ENCODE measurements at places on chromosomes 1 and 21.

DNA sequence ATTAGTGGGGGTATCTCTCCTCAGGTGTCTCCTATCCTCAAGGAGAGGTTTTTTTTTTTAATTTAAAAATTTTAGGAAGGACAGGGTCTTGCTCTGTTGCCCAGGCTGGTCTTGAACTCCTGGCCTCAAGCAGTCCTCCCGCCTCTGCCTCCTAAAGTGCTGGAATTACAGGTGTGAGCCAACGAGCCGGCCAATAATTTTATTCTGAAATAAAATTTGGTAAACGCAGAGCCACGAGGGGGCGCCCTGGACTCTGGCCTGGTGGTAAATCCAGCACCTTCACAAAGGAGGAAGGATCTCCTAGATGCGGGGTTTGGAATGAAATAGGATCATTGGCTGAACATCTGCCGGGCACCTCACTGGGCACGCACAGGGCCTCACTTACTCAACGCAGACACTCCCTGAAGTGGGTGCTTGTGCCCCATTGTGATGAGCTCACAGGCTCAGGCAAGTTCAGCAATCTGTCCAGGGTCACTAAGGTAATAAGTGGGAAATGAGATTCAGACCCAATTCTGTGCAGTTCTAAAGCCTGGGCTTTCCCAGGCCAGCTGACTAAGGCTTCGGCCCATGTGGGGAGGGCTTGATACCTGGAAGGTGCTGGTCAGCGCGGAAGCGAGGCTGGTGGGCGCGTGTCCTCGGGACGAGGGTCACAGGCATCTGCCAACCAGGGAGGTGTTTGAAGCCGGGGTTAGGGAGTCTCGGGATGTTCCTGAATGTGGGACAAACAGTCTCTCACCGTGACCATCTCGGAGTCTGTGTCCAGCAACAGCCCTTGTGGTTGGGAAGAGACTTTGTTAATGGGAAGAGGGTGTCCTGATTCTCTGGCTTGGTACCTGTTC, 32.7 kb upstream of the ETV3 start:
- DNase-seq = peak; percentile 62

DNA sequence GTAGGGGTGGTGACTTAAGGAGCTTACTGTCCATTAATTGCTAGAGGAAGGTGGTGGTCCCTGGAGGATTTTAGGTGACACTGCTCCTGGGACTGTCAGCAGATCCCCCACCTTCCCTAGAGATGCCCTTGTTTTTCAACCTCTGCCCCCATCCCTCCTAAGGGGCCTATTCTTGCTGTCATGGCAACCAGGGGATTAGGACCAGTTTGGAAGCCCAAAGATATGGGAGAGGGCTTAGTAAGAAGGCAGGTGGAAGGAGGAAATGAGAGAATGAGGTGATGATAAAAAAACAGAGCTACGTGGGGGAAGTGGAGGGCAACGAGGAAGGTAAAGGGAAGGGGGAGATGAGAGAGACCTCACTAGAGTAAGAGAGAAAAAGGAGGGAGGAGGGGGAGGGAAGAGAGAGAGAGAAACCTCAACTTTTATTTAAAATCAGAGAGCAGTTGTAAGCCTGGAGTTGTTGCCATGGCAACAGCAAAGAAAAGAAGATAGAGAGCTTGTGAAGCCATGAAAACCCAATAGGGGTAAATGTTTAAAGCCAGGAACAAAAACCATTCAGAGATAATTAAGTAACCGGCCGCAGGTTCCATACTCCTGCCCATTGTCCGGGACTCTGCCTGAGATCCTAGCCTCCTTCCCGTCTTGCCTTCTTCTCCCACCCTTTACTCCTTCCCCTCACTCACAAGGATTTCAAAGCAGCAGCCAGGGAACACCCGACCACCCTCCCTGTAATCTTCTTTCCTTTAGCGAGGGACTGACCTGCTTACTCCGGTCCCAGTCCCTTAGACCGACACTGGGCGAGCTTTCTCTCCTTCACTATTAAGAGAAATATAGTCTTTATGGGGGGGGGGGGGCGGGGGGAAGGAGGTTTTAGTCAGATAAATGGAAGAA, 20.6 kb downstream of the KIRREL1 start:
- DNase-seq = no peak

GRCh38 chr1:184118046-184118445, 66.5 kb downstream of the TSEN15 start:
- no peak for DNase-seq

- no peak for DNase-seq
Observed at GRCh38 chr1:206674745-206675175, 9.9 kb upstream of the MAPKAPK2 start.

GRCh38 chr1:94773931-94774422, 46.2 kb upstream of the SLC44A3 start:
- DNase-seq = no peak

GRCh38 chr1:113390871-113391648, 745 bp downstream of the MAGI3 start:
- DNase-seq = peak; percentile 43

DNA sequence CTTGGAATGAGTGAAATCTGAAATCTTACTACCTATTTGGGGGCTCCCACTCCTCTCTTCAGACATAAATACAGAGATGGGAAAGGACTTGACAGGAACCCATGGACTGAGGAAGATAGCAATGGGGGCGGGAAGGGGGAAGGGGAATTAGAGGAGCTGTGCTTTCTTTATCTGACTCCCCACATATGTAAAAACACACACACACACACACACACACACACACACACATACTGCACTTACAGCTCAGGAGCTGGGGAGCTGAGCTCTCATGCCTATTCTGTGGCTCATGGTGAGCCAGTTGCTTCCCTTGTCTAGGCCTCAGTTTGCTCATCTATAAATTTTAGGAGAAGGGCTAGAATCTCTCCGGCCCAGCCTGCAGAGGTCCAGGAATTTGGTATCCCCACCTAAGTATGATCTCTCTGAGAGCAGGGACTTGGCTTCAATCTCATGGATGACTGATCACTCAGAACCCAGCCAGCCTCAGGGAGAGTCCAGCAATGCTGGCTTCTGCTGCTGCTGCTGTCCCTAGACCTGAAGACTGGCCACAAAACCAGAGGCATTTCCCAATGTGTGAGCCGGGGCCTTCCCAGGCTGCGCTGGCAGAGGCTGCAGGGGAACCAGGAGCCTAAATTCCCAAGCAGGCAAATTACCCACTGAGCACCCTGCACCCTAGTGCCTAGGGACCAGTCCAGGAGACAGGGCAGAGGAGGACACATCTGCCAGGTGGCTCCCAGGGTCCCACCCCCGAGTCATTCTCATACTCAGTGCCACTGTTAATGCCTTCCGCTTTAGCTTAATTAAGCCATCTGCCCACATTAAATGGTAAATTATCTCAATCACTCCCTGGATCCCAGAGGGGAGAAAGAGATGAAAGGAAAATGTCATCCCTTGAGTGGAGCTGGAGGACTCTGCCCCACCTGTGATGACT, 57.5 kb upstream of the RBM15 start:
- DNase-seq = peak; percentile 90

GRCh38 chr1:95888941-95889390, 655.0 kb downstream of the RWDD3 start:
- DNase-seq = peak; percentile 66

DNA sequence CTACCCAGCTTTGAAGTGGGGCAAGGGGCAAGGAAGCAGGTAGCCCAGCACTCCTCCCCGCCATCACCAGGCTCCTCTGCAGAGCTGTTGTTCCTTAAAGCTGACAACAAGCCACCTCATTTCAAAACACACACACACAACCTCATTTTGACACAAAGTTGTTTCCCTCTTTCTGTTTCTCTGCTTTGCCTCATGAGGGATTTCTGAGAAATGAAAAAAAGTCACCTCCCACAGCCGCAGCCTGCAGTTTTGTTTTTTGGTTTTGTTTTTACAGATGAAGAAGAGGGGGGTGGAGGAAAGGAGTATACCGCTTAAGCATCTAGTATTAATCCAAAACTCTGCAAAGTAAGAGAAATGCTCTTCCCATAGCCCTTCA, 12.1 kb downstream of the MCL1 start:
- DNase-seq = no peak

GRCh38 chr21:34987501-34988072, 61.5 kb downstream of the RUNX1 start:
- no peak for DNase-seq

DNA sequence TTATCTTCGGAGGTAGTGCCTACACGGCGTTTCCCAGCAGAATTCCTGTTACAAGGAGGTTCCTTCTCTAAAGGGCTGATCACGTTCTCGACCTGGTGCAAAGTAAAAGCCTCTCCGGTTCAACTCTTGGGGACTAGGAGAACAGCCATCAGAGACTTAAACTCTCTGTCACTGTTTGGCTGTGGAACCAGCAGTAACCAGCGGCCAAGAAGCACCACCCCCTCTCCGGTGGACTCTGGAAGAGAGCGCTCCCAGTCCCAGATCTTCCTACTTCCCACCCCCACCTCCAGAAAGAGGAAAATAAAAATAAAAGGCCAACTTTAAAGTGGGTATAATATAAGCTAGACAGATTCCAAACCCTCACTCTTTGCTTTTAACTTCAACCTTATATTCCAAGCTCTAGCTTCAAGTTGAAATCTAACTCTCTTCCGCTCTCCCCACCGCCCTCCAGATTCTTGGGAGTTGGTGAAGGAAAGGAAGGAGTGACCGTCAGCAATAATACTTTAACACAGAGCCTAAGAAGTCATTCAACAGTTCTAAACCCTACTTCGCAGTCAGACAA, 2.9 kb downstream of the BRINP3 start:
- no peak for DNase-seq

DNA sequence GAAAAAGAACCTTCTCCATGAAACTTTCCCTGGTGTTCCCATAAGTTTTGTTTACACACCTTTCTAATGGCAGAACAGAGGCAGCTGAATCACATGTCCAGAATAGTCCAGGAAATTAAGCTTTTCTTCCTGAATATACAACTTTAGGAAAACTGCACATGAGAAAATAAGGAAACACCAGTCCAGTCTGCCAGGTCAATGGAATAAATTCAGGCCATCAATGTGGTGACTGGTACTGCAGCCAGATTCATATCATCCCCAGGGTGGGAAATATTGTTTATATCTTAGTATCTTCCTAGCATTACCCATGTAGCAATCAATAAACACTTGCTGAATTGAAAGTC, 6.7 kb upstream of the FBXO28 start:
- no peak for DNase-seq

GRCh38 chr1:110787328-110788071, 85.4 kb upstream of the CD53 start:
- DNase-seq = no peak

DNA sequence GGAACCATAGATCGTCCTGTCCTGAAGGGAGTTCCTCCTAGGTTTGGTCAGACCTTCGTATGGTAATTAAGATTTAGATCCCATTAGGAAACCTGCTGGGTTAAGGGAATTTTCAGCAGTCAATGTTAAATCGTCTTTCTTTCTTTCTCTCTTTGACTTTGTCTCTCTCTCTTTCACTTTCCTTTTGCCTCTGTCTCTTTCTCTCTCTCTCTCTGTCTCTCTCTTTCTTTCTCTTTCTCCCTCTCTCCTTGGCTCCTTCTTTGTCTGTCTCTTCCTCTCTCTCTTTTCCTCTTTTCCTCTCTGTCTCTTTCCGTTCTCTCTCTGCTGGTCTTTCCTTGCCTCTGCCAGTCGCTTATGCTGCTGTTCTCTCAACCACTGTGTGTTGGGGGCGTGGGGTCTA, 8.7 kb downstream of the OR2W3 start:
- no peak for DNase-seq

DNA sequence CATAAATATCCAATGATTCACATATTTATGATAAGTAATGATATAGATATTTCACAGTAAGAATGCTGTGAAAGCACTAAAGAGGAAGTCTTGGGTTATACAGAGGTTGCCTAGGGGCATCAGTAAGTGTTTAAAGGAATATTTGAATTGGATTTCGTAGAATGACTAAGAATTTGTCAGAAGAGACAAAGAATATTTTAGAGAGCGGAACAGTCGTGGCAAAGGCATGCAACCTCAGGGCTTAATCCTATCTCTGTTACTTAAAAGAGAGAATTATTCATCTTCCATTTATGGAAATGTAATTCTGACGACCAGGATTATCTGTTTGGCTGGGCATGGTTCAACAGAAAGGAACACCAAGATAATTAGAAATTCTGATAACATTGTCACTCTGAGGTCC, 171.9 kb upstream of the NR5A2 start:
- no peak for DNase-seq

GRCh38 chr1:93776728-93777127, 95.1 kb upstream of the BCAR3 start:
- no peak for DNase-seq

Data from NCI-H1694 (cell line).